Osteoblast (primary cell): ENCODE measurements at places on chromosomes 12 and 14.

DNA sequence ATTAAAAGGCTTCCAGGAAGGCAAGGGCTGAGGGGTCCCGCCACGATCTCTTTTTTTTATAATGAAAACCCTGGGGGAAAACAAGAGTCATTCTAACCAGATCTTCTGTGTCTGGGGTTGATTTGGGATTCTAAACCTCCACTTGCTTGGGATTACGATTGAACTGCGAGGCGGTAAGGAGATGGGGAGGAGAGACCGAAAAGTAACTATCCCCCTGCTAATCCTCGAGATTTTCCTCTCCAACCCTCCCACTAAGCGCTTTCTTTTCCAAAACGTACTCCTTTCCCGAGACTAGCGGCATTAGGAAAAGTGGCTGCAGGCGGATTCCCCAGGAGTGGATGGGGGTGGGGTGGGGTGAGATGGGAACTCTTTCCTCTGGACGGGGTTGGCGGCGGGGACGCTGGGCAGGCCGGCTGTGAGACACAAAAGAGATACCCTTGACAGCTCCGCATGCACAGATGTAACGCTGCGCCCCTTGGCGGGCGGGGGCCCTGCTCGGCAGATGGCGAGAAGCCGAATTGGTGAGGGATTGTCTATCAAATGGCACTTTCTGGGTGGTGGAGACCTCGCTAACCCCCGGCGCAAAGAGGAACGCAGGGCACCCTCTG lies 830 bp upstream of the SRRM4 start:
- DNase-seq = no peak

GRCh38 chr14:93056840-93057585 lies 58.7 kb downstream of the ITPK1 start:
- peak; percentile 92 for DNase-seq

- peak; percentile 87 for DNase-seq
These were observed 2.9 kb downstream of the BEGAIN start for GRCh38 chr14:100584056-100585031.

DNA sequence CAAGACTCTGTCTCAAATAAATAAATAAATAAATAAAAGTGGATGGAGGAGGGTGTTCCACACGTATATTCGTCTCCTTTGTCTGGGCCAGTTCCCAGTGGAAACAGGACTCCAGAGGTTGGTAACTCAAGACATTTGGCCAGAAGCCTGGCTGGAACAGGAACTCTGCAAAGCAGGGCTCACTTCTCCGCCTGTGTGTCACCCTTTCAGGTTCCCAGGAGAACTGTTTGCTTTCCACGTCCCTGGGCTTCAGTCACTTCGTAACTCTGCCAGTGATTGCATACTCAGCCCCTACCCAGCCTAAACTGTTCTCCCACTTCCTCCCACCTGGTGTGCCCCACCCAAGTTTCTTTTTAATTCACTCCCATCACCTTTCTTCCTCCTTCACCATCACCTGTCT lies 7.0 kb upstream of the UBE2N start:
- peak; percentile 21 for DNase-seq

- DNase-seq = no peak
These were observed 1444.3 kb downstream of the AACS start for GRCh38 chr12:126509572-126509971.

DNA sequence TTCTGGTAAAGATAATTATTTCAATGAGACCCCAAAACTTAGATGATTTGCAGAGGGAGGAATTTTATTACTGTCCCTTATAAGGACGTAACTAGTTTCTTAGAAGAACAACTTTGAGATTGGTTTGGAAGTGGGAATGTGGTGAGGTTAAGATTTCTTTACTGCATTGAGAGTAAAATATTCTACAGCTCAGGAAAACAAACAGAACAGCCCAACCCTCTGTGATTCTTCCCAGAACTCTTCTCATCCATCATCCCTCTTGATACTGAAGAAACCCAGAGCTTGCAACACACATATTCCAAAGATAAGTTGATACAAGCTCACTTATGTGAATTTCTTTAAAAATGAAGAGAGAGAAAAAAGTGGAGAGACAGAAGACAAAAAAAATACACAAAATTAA lies 234.2 kb downstream of the CRADD start:
- no peak for DNase-seq

GRCh38 chr12:96427269-96427729 lies 27.1 kb upstream of the CDK17 start:
- DNase-seq = peak; percentile 85

DNA sequence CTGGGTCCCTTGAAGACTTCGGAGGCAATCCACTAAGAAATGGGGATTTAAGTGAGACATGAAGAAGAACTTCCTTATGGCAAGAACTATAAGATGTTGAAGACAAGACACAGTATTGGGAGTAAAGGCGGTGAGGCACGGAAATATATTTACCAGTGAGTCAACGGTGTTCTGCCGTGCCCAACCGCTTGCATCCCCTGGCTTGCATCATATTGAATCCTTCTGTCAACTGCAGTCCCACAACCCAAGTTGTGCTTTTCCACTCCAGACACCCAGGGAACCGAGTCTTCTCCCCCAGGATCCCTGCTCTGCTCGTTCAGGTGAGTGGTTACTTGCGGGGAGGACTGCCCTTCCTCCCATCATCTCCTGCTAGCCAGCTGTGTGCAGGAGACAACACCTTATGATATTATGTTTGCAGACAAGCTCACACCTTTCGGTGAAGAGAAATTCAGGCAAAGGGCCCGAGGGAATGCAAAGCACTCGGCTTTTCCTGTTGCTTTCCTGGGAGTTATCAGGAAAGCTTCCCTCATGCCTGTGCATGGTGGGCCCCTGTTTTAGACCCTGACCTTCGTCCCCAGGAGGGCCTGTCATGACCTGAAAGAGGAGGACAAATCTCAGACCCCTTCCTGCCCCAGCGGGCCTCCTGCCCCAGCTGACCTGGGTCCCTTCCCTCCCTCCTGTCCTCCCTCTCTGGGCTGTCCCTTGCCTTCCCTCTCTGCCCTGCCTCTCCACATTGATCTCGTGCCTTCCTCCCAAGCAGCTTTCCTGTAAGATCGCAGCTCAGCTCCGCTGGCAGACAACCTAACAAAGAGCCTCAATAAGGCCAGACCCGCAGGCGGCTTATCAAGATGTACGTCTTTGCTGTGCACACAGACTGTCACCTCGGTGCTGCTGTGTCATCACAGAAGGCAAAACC lies 4.3 kb upstream of the LRTM2 start:
- DNase-seq = no peak

- peak; percentile 57 for DNase-seq
These were observed 255.1 kb upstream of the KRR1 start for GRCh38 chr12:75766263-75767160.

DNA sequence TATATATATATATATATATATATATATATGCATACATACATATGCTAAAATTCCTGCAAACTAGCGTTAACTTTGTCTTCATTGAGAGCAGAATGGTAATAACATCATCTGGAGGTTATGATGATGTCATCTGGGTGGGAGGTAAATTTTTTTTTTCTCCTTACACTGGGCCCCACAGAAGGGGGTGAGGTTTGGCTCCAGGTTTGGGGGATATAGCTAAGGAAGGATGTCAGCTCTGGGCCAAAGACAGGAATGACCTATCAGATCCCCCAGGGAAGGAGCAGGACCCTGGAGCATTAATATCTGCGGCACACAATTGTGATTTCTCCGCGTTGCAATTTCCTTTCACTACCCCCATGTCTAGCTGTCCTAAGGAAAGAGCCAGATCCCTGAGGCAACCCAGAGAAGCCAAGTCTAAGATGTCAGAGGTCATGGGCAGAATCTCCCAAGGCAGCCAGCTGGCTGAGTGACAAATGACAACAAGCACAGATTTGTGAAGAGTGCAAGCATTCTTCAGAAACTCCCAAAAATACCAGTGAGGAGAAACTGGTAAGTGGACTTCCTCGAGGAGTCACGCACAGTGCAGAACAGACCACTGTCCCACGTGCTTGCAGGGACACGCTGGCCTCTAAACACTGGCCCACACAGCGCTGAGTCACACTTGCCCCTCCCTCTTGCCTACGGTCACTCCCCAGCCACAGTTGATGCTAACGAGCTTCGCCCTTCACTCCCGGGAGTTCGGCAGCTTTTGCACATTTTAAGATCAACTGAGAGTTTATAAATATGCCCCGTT lies 9.9 kb downstream of the UBC start:
- peak; percentile 92 for DNase-seq

DNA sequence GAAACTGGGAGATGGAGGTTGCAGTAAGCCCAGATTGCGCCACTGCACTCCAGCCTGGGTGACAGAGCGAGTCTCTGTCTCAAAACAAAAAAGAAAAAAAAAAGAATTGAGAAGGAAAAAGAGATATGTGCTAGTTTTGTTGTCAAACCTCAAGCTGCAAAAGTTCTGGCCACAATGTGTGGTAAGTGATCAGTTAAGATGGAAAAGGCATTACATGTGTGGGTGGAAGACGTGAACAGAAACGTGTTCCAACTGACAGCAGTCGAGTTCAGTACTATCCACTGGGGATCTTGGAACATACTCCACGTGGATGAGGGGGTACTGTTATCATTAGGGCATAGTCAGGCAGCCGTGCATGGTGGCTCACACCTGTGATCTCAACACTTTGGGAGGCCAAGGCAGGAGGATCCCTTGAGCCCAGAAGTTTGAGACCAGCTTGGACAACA lies 17.3 kb downstream of the GPR68 start:
- no peak for DNase-seq
